ENCODE measurements at places on chromosomes 2 and 18.

DNA sequence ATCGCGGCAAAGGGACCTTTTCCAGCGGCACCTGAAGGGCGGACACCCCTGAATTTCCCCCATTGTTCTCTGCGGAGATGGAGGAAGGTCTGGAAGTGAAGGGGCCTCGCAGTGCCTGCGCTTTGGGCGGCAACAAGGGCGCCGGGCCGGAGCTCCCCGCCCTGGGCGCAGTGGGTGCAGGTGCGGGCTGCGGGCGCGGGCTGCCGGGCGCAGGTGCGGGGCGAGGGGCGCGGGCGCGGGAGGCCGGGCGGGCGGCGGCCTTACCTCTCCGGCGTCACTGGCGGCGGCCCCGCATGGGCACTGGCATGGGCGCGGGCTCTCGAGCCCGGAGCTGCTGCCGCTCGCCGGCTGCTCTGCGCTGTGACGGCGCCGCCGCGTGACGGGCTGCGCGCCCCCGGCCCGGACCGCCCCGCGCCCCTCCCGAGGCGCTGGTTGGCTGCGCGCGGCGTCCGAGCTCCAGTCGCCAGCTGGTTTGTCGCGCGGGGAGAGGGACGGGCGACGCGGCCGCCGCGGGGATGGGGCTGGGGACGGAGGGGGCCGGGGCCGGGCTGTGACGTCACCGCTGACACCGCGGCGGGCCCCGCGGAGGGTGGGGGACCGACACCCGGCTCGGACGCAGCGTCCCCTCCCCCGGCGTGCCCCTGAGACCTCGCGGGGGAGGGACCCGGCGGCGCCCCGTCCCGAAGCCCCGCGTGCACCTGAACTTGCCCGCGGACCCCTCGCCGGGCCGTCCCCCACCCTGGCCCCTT lies at the start of gene KIF1A:
Gene KIF1A, minus strand, starts transcription at position 362 of the 749 bp plus-strand sequence. CDS start 22,467 bp downstream, outside the sequence.
- DNase-seq, result peak; percentile 11

GRCh38 chr2:221673248-221673647 lies 101.1 kb upstream of the EPHA4 start:
- no peak for DNase-seq

DNA sequence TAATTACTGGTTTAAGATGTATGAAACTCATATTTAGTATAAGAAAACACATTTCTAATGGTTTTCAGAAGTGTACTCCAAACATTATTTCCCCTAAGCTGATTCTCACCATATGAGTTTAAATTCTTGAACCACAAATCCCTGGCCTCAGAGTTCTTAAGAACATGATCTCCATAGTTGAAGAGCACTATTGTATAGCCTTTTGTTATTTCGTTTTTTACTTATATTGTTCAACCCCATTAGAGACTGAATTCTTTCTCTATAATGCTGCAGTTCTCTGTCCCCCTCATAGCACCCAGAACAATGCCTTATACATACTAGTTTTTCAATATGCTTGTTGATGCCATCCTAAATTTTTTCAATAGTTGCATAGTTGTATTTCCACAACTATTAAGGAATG lies 85.5 kb upstream of the TMEM17 start:
- no peak for DNase-seq

DNA sequence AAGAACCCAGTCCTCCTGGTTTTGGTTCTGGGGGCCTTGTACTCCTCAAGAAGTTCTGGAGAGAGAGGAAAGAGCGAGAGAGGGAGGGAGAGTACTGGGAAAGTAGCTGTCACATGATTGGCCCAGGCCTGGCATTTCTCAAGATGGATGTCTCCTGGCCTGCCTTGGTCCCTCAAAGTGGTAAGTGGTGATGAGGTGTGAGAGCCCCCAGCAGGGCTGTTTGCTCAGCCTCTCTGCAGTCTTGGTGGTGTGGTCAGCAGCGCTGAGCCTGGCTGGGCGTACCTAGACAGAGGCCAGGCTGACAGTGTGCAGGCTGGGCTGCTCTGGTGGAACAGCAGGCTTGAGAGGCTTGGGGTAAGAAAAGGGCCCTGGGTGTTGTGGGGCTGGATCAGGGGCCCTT lies 2.5 kb downstream of the SPEG start:
- no peak for DNase-seq

DNA sequence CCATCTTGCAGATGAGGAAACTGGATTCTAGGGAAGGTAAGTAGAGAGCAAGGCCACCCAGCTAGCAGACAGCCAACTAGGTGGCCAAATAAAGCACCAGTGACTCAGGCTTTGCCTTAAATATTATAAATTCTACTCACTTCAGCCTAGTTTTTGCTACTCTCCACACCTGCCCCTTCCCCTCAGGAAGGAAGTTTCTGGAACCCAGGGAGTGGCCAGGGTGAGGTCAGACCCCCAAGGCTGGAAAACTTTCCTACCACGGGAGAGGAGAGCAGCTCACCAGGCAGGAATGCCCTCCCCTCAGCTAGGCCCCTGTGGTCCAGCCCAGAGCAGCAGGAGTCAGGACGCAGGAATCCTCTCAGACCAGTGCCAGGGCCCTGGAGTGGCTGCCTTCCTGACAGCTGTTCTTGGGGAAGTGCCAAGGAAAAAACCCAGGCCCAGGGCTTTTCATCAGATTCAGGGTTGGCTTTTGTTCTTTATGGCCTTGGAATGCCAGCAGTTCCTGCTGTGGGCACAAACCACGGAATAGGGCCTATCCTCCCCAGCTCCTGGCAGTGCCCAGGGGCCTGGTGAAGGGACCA lies 5.1 kb upstream of the PAX8 start:
- peak; percentile 50 for DNase-seq

DNA sequence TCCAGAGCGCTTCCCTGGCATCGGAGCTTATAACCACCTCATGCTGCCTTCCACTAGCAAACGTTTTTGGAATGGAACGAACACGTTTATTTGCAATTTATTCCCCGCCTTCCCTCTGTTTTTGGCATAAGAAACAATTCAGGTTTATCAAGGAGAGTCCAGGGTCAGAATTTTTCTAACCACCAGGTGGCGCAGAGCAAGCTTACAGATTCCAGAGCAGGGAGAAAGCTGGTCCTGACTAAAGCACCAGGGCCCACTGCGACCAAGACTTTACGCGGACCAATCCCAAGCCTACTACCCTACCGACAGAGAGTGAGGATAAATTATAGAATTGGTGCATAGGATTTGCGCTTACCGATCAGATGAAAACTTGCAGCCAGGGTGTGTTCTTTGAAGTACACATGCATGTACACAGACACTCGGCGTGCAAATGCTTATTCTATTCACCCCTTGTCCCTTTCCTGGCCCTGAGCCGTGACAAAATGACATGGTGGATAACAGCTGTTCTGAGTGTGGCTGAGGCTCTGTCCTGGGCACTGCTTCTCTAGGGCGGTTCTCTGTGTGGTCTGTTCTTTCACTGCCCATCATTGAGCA lies 34.7 kb downstream of the NAPG start:
- DNase-seq, result peak; percentile 64

DNA sequence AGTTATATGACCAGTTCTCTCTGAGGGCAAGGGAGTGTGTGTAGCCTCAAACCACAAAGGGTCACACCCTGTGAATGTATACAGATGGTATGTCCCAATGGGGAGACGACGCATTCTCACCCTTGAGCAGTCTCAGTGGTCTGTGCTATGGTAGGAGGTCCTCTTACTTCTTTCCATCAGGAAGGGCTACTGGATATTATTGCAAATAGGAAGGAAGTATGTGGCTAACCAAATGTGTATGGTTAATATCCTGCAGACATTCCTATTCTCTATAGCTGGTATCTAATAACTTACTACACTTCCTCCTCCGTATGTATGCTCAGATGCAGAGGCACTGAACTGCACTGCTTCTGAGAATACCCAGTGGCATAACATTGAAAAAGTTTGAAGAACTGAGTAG lies 306.7 kb upstream of the CCDC68 start:
- no peak for DNase-seq

Data from left ventricle myocardium inferior (tissue), 1 donor.